ENCODE measurements at places on chromosomes 2 and 18.

DNA sequence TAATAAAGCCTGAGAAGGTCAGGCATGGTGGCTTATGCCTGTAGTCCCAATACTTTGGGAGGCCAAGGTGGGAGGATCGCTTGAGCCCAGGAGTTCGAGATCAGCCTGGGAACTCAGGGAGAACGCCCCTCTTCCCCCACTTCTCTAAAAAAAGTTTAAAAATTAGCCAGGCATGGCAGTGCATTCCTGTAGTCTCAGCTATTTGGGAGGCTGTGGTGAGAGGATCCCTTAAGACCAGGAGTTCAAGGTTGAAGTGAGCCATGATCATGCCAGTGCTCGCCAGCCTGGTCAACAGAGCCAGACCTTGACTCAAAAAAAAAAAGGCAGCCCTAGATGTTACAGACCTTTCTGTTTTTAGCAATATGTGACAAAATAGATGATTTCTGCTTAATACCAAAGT is 83.4 kb downstream of the AP1S3 start:
- no peaks in the 10 kb centered on the region for H3K27me3 ChIP-seq
- no peak overlapping the region for H3K4me3 ChIP-seq
- no peaks in the 10 kb centered on the region for H3K4me1 ChIP-seq
- DNase-seq: no peak
- H3K27ac ChIP-seq: no peak overlapping the region
- no peaks in the 10 kb centered on the region for H3K36me3 ChIP-seq

GRCh38 chr2:207317378-207317984 is 151.7 kb upstream of the KLF7 start:
- no peak overlapping the region for H3K27ac ChIP-seq
- peaks cover 5% of the 10 kb centered on the region for H3K4me1 ChIP-seq
- no peak overlapping the region for H3K4me3 ChIP-seq
- no peaks in the 10 kb centered on the region for H3K27me3 ChIP-seq
- no peak for DNase-seq

GRCh38 chr18:12791610-12792009 is 88.8 kb downstream of the PSMG2 start:
- no peak overlapping the region for H3K4me3 ChIP-seq
- no peaks in the 10 kb centered on the region for H3K4me1 ChIP-seq
- H3K36me3 ChIP-seq: no peaks in the 10 kb centered on the region
- no peak overlapping the region for H3K27ac ChIP-seq
- H3K27me3 ChIP-seq: no peaks in the 10 kb centered on the region

DNA sequence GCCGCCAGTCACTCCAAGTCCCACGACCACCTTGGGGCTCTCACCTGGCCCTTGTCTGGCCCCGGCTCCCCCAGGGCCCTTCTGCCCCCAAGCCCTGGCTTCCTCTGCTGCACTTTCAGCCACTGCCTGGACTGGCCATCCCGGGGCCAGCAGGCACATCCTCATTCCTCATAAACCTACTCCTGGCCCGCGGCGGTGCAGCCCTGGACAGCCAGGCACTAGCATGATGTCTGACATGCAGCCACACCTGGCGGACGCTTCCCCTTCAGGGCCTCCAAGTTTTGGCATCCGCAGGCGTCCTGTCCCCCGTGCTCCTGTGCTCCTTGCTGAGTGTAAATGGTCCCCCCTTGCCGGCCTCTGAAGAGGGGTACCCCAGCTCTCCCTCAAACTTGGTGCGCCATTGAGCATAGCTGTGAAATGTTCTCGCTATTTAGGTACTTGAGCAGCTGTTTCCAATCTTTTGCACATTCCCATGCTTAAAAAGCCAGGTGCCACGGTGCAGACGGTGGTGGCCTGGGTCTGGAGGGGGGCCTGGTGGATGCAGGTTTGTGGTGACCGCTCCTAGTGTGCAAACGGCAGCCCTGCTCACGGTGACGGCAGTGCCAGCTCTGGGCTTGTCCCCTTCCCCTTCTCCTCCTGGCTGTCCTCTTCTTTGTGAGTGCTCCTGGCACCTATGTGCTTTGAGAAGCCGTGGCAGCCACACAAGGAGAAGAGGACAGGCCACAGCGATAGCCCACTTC is 123.8 kb downstream of the MBP start:
- DNase-seq: no peak
- H3K27ac ChIP-seq: no peak overlapping the region
- H3K27me3 ChIP-seq: no peaks in the 10 kb centered on the region
- peaks cover 6% of the 10 kb centered on the region for H3K36me3 ChIP-seq

- H3K4me3 ChIP-seq: no peak overlapping the region
- H3K36me3 ChIP-seq: no peaks in the 10 kb centered on the region
- no peaks in the 10 kb centered on the region for H3K27me3 ChIP-seq
- no peaks in the 10 kb centered on the region for H3K4me1 ChIP-seq
- H3K27ac ChIP-seq: no peak overlapping the region
These were observed 40.5 kb downstream of the MTHFD2 start for GRCh38 chr2:74238879-74239278.

DNA sequence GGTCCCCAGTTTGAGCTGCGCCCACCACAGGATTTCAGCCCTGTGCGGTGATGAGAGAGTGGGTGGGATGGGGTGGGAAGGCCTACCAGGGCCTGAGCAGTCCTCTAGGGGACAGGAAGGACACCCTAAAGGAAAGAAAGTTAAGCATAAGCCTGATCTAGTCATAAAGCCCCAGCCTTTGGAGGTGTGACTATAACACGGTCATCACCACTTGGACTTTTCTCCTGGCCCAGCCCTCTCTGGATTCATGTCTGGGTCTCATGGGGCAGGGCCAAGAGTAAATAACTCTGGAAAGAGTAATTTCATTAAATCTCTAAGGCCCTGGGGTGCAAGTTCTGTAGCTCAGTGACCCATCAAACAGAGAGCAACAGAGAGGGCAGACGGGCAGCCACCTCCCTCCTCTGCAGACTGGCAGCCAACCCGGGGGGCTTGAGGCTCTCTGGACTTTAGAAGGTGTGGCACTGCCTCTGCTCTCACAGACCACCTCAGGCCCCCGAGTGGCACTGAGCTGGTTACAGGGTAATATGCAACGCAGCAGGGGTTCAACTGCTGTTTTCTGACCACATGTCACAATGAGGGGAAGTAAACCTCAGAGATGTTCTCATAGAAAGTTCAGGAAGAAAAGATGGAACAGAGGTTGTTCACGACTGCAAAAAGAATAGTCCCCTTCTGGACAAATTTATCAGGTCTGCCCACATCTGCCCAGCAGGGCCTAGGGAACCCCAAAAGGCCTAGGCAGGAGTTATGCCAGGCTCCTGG is 41.5 kb downstream of the TGFA start:
- no peak overlapping the region for H3K27ac ChIP-seq
- H3K4me3 ChIP-seq: no peak overlapping the region
- DNase-seq: no peak
